Globus pallidus (tissue), 1 donor: ENCODE measurements at places on chromosomes 3 and 15.

- no peak for DNase-seq
These were observed 116.7 kb downstream of the ADCY5 start for GRCh38 chr3:123332124-123332641.

GRCh38 chr15:68303560-68304436 is 26.3 kb downstream of the FEM1B start:
- DNase-seq = no peak

DNA sequence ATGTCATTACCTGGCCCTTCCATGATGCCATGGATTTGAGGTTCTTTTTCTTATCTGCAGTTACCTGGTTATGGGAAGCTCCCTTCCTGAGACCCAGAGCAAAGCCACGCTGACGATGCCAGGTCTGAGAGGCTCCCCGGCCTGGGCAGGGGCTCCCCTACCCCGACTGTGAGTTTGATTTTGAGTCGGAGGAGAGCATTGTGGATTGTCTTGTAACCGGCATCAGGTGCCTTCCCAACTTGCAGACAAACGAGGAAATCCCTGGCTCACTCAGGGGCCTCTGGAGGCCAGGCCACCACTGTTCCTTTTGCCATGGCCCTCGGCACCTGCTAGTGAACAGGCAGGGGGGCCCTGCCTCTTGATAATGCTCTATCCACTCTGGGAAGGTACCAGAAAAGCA is 151.4 kb downstream of the ATP10A start:
- DNase-seq = no peak

- DNase-seq = no peak
These were observed 49.8 kb upstream of the TEX264 start for GRCh38 chr3:51621091-51621892.

- DNase-seq = no peak
These were observed 5.6 kb upstream of the ASB14 start for GRCh38 chr3:57298041-57298440.

- DNase-seq = peak; percentile 63
These were observed 74.7 kb downstream of the RASA2 start for GRCh38 chr3:141561426-141562034.

DNA sequence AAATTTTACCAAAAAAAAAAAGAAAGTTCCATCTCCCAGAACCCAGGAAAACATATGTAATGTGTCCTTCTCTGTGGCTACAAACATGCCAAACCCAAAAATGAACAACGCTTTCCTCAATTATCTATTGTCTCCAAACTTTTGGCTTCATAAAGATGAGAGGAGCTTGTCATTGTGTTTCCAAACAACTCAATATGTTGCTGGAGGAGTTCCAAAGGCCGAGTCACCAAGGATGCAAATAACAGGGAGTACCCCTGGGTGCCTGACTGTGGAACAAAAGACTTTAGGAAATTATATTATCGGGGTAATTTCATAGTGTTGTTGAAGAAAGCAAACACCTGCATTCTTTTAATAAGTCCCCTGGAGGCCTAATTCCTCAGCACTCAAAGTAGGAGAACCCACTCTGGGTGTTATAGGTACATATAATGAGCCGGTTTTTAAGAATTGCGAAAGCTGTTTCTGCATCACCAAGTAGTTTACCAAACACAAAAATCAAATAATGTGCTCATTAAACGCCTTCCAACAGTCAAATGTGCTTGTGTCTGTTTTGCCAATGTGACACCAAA is 206.3 kb upstream of the PRICKLE2 start:
- DNase-seq = no peak

- no peak for DNase-seq
These were observed 325.5 kb downstream of the CHST2 start for GRCh38 chr3:143445118-143445517.

DNA sequence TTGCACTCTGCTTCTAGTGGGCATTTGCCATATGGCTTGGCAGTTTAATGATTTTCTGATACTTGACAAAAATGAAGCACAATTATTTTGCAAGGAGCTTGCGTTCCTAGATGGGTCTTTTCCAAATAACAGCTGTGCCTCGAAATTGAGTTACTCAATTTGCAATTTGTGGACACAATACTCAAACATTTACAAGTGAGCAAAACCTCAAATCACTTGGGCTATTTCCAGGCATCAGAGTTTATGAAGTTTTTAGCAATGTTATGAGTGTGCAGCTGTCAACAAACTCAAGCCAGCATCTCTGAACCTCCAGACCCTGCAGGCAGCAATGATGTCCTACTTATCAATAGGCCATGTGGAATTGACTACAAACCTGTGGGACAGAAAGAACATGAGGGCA is 41.3 kb downstream of the NMNAT3 start:
- DNase-seq = no peak

DNA sequence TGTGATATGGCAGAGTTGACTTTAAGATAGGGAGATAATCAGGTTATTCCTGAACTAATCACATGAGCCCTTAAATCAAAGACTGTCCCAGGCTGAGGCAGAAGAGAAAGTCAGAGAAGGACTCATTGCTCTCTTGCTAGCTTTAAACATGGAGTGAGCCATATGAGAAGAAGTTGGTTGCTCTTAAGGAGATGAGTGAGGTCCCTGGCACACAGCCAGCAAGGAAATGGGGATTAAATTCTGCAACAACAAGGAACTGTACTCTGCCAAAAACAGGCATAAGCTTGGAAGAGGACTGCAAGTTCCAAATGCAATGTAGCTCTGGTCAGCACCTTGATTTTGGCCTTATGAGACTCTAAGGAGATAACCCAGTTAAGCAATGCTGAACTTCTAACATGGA is 457.0 kb downstream of the PLOD2 start:
- no peak for DNase-seq

- no peak for DNase-seq
These were observed 67.2 kb downstream of the LIPC start for GRCh38 chr15:58498821-58499580.

GRCh38 chr15:47443839-47444238 is 273.5 kb upstream of the SEMA6D start:
- no peak for DNase-seq

GRCh38 chr3:89173546-89173945 is 66.1 kb downstream of the EPHA3 start:
- DNase-seq = no peak

GRCh38 chr15:86603466-86603865 is 523.8 kb downstream of the AGBL1 start:
- DNase-seq = no peak

GRCh38 chr15:96334017-96334704 is 3.7 kb downstream of the NR2F2 start:
- DNase-seq = no peak

- no peak for DNase-seq
These were observed 1.8 kb downstream of the CCDC13 start for GRCh38 chr3:42771271-42771670.

- no peak for DNase-seq
These were observed 675.5 kb downstream of the FHIT start for GRCh38 chr3:60575718-60576272.

DNA sequence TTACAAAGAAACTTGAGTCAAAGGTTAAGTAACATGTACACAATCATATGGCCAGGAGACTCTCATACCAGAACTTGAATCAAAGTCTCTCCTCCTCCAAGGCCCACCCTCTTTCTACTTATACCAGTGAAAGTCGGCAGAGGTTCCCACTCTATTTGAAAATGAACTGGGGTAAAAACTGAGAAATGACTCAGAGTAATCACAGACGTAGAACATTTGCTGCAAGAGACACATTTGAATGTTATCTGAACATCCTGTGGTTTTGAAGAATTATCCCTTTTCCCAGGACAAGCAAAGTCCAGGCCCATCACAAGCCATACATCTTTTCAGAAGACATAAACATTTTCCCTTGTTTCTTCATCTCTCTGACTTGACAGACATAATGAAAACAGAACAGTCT is 55.8 kb downstream of the SHOX2 start:
- no peak for DNase-seq

DNA sequence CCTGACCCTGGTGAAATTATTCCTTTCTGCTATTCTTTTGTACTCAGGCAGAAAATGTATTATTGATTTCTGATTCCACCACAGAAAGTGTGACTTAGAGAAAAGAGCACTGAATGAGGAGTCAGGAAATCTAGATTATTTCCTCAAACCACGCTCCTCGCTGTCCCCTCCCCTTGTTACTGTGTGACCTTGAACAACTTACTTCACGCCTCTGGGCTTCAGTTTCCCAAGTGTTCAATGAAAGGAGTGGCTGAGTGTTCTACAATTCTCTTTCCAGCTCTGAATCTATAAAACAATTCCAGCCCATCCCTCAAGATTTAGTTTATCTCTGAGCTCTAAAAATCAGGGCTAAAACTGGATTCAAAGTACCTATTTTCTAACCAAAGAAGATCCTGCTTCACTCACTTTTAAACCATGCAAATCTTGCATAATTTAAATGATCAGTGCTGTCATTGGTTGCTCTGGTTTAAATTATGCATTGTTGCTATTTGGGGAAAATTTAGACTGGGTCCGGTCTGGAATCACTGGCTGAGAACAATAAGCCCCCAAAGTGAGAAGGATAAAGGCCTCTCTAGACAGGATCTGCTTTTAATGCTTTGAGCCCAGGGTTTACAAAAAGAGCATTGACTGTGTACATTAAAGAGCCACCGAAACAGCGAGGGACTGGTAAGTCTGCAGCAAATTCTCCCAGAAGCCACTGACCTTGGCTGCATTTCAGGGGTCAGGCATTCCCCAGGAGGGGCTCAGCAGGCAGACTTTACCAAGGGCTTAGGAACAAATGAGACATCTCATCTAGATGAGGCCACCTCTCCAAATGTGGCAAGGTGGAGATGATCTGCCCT is 3.2 kb downstream of the TNIK start:
- peak; percentile 30 for DNase-seq

DNA sequence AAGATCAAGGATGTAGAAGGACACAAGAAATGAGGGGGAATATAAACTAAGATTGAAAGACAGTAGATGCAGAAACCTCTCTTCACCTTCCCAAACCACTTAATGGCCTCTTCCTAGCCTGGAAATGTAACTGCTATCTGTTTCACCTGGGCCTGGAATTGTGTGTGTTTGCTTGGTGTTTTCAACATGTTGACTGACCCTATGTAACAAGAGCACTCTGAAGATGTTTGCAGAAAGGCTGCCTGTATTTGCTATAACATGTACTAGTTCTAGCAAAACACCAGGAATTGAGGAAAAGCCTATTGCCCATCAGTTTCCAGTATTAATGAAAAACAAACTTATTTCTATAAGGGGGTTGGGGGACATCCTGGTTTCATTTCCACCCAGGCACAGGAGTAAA is 248.3 kb downstream of the WDR72 start:
- no peak for DNase-seq

GRCh38 chr3:197793247-197793646 is 2.2 kb downstream of the LRCH3 start:
- no peak for DNase-seq

DNA sequence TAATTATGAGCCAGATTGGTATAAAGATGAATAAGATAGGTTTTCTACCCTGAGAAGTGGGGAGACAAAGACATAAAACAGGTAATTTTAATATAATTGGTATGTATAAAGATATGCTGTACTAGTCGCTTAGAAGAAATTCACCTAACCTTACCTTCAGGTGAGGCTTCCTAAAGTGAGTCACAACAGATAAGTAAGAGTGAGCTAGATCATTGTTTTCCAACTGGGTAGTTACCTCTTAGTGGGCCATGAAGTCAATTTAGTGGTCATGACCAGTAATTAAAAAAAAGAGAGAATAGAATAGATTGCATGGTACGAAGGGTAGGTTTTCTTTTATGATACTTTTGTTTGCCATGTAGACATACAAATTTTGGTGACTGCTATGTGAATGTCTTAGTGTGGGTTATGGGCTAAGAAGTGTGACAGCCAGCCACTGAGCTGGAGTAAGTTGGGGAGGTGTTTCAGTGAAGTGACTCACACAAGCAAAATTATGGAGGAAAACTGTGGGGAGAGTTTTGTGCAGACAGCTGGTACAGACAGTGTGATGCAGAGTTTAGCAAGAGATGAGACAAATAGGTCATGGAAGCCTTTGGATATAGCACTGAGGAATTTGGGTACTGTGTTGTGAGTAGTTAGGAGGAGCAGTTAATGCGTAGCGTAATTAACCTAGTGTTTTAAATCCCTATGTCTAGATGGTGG is 8.2 kb downstream of the TRNT1 start:
- DNase-seq = no peak

DNA sequence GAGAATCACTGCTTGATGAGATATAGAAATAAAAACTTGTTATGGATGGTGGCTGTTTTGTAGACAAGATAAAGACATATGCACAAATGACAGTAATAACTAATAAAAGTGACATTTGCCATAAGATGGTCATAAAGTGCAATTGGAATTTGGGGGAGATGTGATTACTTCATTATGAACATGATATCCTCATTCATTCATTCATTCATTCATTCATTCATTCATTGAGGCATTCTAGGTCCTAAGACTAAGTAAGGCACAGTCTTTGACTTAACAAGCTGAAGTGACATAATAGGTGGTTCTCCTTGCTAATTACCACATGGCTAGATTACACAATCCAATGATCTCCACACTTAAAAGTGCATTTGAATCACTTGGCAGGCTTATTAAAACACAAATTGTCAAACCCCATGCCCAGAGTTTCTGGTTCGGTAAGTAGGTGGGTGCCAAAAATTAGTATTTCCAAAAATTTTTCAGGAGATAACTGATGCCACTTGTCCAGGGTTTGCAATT is 18.9 kb downstream of the RAP2B start:
- DNase-seq = no peak

DNA sequence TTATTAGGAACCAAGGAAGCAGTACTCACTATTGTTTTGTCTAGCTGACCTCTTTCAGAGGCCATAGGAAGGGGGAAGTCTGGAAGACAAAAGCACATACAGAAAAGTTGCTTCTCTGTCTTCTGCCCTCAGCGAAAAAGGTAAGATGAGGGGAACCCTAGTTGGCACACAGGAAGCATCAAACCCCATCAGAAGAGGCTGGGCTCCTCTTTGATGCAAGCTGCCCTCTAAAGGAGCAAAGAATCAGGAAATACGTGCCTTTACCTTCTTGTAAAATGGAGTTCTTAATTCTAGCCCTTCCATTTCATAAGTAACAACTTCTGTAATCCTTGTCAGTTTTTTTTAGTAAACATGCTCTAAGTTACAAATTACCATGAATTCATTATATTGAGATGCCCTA is 12.5 kb downstream of the SPINK8 start:
- no peak for DNase-seq

DNA sequence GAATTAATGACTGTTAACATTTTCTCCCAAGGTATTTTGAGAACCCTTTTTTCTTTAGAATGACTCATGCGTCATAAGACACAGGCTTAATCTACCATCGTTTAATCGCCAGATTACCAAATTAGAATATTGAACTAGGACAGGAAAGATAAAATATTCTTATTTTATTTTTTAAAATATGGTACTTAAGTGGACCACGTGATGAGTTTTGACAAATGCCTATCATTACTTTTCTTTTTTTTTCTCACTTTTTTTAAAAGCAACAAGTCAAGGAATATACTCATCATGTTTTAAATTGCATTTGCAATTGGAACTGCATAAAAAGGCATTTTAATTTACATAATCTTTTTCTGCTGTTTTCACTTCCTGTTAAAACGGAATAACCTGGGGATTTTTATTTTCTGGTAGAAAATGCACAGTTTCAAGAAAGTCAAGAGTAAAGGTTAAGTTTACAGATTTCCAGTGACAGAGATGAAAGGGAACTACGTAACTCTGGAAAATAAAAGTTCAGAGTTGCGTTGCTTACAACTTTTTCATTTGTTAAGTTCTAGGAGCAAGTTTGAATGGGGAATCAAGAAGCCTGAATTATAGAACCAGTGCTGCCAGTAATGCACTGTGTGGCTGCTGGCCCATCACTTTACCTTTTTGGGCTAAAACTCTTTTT is 23.6 kb downstream of the SIAH2 start:
- no peak for DNase-seq
